Activated naive CD8-positive, alpha-beta T cell treated with anti-CD3 and anti-CD28 coated beads for 36 hours (primary cell): ENCODE measurements at places on chromosomes 1 and 21. TPM values are rescaled to one million over a fixed set of nuclear protein-coding genes. Genes with fewer than 3 reads are reported as not detected.

Gene SLAMF8
- 1.3 TPM for total RNA-seq

Gene AK5
- 6.6 TPM for total RNA-seq

Gene PDPN
- not detected for total RNA-seq

Gene GBP6
- total RNA-seq = 0.23 TPM

Gene UBE2U
- not detected for total RNA-seq

Gene RAB25
- 0.64 TPM for total RNA-seq

Gene KRTAP12-2
- total RNA-seq = not detected

Gene PRAMEF2
- not detected for total RNA-seq

Gene CD1E
- not detected for total RNA-seq

DNA sequence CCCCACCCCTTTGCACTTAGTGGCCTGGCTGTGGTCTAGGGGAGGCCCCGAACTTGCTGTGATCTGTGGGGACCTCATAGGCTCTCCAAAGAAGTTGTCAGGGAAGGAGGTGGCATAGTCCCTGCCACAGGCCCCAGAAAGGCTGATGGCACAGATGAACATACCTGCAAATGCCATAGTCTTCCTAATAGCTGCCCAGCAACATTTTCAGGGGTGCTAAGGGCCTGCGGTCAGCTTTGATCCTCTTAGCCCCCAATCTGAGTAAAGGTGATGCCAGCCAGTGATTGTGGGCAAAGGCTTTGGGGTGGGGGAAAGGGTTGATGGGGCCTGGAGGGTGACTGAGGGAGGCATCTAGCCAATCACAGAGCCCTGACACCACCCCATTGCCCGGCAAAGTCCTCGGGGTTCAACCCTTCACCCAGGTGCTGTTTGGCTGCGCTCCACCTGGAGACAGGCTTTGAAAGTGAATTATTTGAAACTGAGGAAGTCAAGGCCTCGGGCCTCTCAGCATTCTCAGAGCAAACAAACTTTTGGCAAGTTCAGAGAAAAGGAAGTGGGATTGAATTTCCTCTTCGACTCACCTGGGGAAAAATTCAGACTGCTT is 35.8 kb downstream of the PAX7 start:
- no peak for DNase-seq

DNA sequence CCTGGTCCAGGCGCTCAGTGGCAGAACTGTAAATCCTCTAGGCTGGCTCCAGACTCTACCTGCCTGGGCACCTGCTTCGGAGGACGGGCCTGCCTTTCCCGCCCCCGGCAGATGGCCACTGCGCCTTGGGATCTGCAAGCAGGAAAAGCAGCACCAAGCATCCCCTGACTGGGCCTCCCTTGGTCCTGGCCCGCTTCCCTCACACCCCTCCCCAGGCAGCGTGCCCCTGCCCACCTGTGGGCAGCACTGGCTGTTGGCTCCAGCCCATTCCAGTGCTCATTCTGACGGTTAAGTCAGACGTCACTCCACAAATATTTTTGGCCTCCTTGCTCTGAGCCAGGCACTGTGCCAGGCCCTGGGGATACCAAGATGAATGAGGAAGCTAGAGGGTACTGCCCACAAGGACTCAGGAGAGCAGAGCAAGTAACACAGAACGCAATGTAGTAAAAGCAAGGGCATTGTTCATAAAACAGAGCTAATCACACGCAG is 22.0 kb upstream of the BLACAT1 start:
- no peak for DNase-seq

- no peak for DNase-seq
Measured at GRCh38 chr1:29516063-29516820, 279.9 kb downstream of the PTPRU start.

DNA sequence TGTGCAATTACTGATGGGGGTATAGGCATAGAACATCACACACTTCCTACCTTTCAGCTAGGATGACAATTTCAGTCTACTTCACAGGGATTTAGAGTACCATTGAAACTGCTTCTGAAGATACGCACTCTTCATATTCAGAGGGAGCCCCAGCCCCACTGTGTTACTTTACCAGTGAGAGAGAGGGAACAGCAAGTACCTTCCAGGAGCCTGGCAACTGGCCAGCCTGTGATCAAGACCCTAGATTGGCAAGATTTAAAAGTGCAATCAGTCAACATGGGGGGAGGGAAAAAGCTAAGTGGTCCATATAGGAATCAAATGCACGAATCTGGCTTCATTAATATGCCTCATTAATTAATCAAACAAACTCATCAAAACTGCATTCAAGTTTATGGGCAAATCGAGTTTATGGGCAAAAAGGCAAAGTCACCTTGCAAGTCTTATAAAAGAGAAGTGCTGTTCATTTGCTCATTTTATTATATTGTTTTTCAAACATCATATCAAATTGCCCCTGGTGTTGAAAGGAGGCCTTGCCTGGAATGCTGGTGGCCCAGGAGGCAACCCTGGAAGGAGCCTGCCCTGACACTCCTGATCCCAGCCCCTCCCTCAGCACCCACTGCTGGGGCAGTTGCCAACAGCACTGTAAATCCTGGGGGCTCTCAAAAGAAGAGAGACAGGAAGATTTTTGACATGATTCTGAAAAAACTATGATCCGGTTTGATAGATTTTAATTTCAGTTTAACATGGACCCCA is 184.9 kb upstream of the DPT start:
- DNase-seq = no peak

DNA sequence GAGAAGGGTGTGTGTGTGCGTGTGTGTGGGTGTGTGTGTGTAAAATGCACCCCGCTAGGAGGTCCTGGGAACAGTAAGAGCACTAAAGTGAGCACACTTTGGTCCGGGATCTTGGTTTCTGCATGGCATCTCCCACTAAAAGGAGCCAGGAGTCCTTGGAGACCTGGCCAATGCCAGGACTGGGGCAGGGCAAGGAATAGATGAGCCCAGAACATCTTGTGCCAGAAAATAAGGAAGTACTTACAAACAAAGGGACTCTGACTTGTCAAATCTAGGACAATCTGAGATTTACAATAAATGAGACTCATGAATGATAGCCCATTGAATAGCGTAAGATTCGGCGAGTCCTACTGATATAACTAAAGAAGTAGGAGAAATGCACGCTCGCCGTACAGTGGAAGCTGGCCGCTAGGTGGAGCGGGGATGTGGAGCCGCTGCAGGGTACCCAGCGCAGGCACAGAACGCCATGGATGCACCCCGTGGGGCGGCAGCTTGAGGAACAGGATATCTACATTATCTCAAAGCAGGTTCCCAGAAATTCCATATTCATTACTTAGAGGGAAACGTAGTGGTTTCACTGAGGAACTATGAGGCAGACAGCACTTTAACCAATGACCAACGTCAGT is 7.1 kb downstream of the SLC37A1 start:
- DNase-seq = no peak

DNA sequence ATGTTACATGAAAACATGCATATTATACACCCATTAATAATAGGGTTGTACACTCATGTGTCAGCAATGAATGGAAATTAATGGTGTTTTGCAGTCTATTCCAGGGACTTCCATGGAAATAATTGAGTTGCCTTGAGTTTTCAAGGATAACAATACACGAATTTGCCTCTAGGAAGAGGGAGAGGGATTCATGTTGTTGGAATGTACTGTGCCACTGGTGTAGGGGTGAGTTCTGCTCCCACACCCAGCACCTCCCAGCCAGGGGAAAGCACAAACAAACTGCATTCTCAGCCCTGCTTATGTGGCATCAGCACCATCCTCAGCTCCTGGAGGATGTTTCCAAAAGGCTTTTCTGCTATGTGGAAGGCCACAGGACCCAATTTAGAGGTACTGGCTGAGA is 57.8 kb downstream of the BCAR3 start:
- DNase-seq = no peak

DNA sequence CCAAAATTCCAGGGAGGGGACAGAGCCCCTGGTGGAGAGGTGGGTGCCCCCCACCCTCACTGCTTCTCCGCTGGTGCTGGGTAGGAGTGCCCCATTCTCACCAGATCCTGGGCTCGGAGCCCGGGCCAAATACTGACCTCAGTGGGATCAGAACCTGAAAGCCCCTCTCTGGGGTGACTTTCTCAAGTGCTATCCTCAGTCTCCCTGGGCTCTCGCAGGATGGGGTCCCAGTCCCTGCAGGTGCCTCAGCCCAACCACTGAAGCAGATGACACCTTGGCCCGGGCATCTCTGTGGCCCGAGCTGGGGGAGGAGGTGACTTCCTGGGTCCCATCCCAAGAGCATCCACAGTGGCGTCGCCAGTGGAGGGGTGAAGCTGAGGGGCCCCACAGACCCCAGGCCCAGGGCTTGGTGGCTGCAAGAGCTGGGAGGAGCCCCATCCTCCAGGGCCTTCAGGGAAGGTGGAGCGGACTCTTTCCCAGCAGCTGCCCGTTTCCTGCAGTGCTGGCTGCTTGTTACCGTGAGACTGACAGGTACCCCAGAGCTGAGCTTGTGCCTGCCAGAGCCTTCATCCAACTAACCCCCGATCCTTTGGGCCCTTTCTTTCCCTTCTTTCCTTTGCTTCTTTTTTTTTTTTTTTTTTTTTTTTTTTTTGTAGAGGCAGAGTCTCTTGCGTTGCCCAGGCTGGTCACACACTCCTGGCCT is 3.9 kb upstream of the FNDC10 start:
- DNase-seq = no peak
